ENCODE measurements at places on chromosomes 4 and X. TPM values are rescaled to one million over a fixed set of nuclear protein-coding genes. Genes with fewer than 3 reads are reported as not detected.

The ABRAXAS1 gene
- total RNA-seq: 15.9 TPM

The ETDB gene
- total RNA-seq: not detected

The TBC1D8B gene
- 11.1 TPM for total RNA-seq

The ZXDB gene
- total RNA-seq: 5.5 TPM

The TMSB15A gene
- total RNA-seq: 0.85 TPM

The MAGEA8 gene
- total RNA-seq: not detected

The NEXMIF gene
- 0.09 TPM for total RNA-seq

The ARMCX6 gene
- 29.9 TPM for total RNA-seq

The ZNF674 gene
- total RNA-seq: 5.0 TPM

The SMR3B gene
- not detected for total RNA-seq

The KDR gene
- 0.28 TPM for total RNA-seq

The SMPX gene
- not detected for total RNA-seq

The EGFL6 gene
- 1.00 TPM for total RNA-seq

The HPSE gene
- 0.83 TPM for total RNA-seq

The BEX2 gene
- total RNA-seq: 1.3 TPM

The ZCCHC4 gene
- 5.8 TPM for total RNA-seq

The APLN gene
- 4.3 TPM for total RNA-seq

The BEX4 gene
- total RNA-seq: 29.9 TPM

The CYTL1 gene
- 3.1 TPM for total RNA-seq

The RPL10 gene
- 2,454 TPM for total RNA-seq

The PTPN13 gene
- total RNA-seq: 37.3 TPM

The TMEM175 gene
- 13.1 TPM for total RNA-seq

The GUCY1A1 gene
- 0.71 TPM for total RNA-seq

The SPANXN4 gene
- total RNA-seq: not detected

The ALAS2 gene
- not detected for total RNA-seq

The NIPAL1 gene
- total RNA-seq: under 0.01 TPM

The MAGEB17 gene
- not detected for total RNA-seq

The TRIM60 gene
- total RNA-seq: not detected

The DDX53 gene
- total RNA-seq: not detected

The LINC00632 gene
- total RNA-seq: 6.2 TPM

The REPS2 gene
- 0.14 TPM for total RNA-seq

The RAP1GDS1 gene
- total RNA-seq: 38.7 TPM

The SOWAHB gene
- not detected for total RNA-seq

The SOWAHD gene
- 0.43 TPM for total RNA-seq

The SPANXA1 gene
- 0.28 TPM for total RNA-seq

The TLR8 gene
- not detected for total RNA-seq

The USP17L30 gene
- total RNA-seq: not detected

The TMEM271 gene
- total RNA-seq: not detected

The ADH1B gene
- 81.4 TPM for total RNA-seq

The CLDN34 gene
- total RNA-seq: not detected

The MTMR8 gene
- total RNA-seq: not detected

The VCX3B gene
- not detected for total RNA-seq

The XG gene
- total RNA-seq: 7.9 TPM

The MFSD8 gene
- total RNA-seq: 13.5 TPM

The SORBS2 gene
- 2.4 TPM for total RNA-seq

The TMPRSS11D gene
- total RNA-seq: not detected

The EGF gene
- total RNA-seq: 0.43 TPM

The ANKRD37 gene
- total RNA-seq: 25.8 TPM

The TKTL1 gene
- total RNA-seq: not detected

The TMEM255A gene
- total RNA-seq: not detected

The IL13RA1 gene
- total RNA-seq: 56.0 TPM

The DSPP gene
- total RNA-seq: not detected

The ZNF185 gene
- 0.43 TPM for total RNA-seq

The RNF113A gene
- total RNA-seq: 16.5 TPM

The TFDP3 gene
- not detected for total RNA-seq

The TMEM185A gene
- total RNA-seq: 14.8 TPM

The NXF2 gene
- total RNA-seq: not detected
